Urinary bladder (tissue), 4 donors: ENCODE measurements at places on chromosomes 1 and 21. TPM values are rescaled to one million over a fixed set of nuclear protein-coding genes. Genes with fewer than 3 reads are reported as not detected.

DNA sequence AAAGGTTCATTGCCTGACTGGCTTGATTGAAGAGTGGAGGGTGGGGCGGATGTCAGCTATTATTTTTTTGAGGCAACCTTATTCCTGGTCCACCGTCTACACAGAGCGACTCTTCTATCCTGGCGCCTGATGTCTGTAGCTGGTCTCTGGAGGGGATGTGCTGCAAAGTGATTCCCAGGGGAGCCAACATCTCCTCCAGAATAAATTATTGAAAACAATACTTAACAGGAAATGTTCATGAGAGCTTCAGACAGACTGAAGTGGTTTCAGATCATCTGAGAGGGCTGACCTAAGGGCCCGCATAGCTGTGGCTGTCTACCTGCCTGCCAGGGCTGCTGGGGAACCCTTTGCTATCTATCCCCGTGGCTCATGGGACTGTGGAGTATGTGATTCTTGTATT is 66.7 kb downstream of the TEX35 start:
- DNase-seq, result no peak

DNA sequence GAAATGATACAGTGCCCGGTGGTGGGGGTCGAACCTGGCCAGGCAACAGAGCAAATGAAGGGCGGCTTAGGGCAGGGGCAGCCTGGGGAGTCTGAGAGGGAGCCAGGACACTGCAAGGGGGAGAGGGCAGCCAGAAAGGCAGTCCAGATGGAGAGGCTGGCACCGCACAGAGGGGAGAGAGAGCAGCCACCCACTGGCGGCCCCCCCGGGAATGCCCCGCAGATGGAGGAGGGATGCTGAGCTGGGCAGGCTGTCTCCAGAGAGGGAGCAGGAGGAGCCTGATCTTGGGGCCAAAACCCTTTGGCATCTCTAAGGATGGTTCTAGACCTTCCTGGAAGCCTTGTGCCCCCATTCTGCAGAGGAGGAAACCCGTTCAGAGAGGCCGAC is 112.3 kb downstream of the LACTBL1 start:
- DNase-seq, result no peak

GRCh38 chr21:33089395-33090119 is 19.6 kb downstream of the OLIG1 start:
- no peak for DNase-seq

C8B gene
- not detected for total RNA-seq

DNA sequence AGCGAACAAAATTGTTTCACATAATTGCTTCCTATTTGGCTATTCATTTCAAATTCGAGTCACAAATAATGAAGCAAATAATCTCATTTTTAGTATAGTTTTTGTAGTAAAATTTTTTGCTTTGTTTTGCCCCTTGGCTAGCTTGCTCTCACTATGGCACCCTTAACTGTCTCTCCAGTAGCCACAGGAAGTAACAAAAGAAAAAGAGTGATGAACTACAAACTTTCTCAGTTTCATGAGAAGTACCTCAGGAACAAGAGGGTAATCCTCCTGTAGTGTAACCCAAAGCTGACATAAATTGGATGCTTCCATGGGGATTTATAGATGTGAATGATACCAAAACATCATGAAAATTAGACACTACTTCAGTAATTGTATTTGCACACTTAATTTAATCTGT is 242.9 kb downstream of the BARHL2 start:
- DNase-seq, result no peak
